ENCODE measurements at places on chromosomes 7 and 10.

DNA sequence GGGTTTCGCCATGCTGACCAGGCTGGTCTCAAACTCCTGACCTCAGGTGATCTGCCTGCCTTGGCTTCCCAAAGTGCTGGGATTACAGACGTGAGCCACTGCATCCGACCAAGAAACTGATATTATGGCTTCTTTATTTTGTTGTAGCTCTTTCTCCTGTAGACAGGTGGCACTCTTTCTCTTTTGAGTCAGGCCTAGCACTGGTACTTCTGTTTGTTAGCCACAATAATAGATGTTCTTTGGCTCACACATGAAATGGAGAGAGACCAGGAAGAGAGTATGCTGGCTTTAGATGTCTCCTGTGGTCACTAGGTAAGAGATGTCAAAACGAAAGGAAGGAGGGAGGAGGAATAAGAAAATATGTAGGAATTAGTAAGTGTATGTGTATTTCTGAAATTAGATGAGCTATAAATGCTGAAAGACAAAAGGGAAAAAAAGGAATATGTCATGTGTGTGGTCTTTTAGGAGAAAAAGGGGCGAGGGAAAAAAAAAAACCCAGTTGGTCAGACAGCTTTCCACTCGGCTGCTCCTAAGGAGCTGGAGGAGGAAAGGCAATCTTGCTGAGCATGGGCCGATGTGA, 78.7 kb downstream of the CLEC2L start:
- no peak for DNase-seq

DNA sequence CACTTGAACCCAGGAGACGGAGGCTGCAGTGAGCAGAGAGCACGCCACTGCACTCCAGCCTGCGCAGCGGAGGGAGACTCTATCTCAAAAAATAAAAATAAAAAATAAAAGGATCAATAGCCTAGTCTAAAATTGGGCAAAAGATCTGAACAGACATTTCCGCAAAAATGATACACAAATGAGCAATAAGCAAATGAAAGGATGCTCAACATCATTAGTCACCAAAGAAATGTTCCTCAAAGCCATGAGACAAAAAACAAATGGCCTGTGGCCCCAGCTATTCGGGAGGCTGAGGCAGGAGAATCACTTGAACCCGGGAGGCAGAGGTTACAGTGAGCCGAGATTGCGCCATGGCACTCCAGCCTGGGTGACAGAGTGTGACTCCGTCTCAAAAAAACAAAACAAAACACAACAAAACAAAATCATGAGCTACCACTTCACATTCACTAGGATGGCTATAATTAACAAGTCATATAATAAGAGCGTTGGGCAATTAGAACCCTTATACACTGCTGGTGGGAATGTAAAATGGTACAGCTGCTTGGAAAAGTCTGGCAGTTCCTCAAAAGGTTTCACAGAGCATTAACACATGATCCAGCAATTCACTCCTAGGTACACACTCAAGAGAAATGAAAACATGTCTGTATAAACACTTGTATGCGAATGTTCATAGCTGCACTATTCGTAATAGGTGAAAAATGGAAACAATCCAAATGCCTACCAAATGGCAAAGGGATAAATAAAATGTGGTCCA, 3.1 kb downstream of the DAGLB start:
- DNase-seq = no peak

DNA sequence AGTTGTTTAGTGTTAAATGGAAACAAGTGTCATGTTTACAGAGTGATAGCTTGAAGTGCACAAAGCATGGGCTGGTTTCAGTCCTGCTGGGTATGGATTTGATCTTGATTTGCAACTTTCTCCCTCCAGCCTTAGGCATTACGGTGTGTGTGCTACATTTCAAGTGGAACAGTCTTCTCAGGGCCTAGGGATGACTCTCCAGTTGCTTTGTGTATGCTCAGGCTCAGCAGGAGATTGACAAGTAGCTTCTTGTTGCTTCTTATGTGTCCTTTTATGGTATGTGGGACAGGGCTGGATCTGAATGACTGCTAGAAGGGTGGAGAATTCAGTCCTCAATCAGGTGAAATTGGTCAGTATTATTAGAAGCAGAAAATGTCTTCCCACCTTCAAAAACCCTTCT, 51.3 kb upstream of the PLEKHA1 start:
- no peak for DNase-seq

DNA sequence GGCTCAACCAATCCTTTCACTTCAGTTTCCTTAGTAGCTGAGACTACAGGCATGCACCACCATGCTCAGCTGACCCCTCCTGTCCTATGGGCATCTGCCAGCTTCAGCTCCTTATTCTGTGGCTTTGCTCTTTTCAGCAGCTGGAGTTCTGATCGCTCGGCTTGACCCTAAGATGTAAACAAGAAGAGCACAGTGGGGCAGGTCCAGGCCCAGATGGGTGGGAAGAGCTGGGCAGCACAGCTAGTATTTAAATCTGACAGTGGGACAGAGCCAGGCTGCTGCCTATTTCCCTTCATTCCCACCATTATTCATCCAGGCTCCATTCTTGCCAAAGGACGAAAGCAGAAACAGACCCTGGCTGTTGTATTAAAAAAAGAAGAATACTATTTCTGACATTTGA, 494.9 kb upstream of the PODXL start:
- DNase-seq = no peak

- no peak for DNase-seq
Observed at GRCh38 chr10:93493162-93493561, 3.2 kb upstream of the CEP55 start.

GRCh38 chr7:127486654-127487053, 94.1 kb upstream of the ZNF800 start:
- DNase-seq = no peak

DNA sequence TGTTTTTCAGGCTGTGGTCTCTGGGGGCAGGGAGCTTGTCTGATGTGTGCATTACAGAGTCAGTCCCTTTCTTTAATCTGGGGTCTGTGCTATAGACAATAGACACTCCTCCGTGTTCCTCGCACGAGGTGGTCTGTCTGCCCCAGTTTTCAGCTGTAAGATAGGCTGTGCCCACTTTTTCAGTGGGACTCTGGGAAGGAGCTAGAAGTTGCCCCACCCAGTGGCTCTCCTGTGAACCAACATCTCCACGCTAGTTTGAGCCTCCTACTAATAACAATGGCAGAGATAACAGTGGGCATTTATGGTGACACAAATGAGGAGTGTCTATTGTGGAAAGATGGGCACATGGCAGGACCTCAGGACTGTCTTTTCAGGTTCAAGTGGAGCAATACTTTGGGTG, 44.0 kb downstream of the ADRB1 start:
- no peak for DNase-seq

DNA sequence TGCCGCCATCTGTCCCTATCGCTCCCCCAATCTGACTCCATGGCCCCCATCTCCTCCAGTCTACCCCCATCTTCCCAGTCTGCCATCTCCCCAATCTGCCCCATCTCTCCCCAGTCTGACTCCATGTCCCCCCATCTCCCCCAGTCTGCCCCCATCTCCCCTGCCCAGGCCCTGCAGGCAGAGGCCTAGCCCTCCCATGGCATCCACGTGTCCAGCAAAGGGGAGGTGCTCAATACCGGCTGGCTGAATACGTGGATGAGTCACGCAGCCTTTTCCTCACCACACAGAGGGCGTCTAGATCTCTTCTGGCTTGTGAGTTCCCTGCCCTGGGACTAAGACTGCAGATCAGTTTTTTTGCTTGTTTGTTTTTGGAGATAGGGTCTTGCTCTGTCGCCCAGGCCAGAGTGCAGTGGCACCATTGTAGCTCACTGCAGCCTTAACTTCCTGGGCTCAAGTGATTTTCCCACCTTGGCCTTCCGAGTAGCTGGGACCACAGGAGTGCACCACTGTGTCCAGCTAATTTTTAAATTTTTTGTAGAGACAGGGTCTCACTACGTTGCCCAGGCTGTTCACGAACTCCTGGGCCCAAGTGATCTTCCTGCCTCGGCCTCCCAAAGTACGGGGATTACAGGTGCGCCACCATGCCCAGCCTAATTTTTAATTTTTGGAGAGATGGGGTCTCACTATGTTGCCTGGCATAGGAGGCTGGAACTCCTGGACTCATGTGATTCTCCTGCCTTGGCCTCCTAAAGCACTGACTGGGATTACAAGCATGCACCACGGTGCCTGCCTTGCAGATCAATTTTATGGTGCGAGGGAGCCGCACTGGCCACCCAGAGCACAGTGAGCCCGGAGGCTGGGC, 15.3 kb upstream of the GPR146 start:
- peak; percentile 42 for DNase-seq

DNA sequence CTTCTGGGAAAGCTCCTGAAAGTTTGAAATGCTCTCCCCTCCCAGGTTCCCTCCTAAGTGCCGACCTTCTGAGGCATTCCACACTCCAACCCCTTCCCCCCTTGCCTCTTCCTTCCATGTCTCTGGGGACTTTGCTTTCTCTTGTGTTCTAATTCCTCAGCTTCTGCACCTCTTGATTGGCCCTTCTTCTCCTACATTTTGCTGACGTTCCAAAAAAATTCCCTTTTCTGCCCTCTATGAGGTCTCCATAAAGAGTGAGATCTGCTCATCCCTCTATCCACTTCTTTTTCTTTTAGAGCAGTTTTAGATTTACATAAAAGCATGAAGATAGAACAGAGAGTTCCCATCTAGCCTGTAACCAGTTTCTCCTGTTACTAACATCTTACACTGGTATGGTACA, 22.3 kb downstream of the FOXI2 start:
- no peak for DNase-seq

- no peak for DNase-seq
Observed at GRCh38 chr10:22931948-22932347, 4.1 kb downstream of the ARMC3 start.

DNA sequence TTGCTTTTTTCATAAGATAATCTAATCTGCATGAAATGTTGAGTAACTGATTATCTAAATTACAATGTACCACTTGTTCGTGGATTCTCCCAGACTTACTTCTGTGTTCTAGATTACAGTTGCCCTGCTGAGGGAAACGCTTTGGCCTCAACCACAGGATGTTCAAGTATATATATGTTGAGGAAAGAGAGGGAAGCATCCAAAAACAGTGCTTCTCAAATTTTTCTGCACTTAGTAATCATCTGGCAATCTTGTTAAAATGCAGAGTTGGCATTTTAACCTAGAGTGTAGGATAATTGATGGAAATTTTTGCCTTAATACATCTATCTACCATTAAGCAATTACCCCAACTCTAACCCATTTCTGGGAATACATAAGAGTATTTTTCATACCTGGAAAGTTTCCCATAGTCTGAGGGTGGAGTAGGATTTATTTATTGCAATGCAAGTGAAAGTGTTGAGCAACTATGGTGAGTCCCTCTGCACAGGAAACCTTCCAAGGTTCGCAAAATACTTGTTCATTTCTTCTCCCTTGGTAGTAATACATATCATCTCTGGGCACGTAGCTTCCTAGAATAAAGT, 59.6 kb upstream of the C1GALT1 start:
- DNase-seq = no peak

DNA sequence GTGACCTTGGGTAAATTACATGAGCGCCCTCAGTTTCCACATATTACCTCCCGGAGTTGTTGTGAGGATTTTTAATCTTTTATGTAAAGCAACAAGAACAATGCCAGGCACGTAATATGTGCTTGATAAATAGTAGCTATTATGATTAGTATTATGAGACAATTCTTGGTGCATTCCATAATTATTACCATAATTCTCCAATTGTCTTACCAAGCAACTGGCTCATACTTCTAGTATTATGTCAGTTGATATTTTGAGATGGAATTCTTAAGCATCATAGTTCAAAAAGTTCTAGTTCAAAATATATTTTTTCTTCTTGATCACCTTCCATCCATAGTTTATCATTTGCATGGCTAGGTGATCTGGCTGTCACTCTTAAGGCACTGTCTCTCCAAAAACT, 259.0 kb downstream of the BBS9 start:
- no peak for DNase-seq

- no peak for DNase-seq
Observed at GRCh38 chr10:79306644-79307220, 40.5 kb upstream of the PPIF start.

DNA sequence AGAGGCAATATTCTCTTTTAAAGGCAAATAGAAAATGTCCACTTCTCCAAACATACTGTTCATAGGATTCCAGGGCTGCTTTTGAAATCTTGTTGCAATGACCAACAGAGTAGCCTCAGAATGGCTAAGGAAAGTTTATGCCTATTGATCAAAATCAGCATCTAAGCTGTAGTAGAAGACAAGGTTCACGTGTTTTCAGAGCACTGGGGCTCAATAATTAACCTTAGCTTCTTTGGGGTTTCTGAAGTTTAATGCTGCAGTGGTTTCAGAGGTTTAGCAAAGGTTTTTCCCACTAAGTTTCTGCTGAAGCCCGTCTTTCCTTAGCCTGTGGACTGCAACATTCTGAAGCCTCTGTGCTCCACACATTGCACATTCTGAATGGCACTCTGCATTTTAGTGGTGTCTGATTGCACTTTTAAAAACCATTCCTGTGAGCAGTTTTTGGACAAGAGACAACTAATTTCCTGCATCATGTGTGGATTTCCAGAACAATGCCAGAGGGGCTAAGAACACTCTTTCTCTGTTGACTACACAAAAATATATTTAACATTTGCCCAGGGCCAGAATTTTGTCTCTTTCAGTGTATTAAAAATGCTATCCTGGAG, 342.5 kb downstream of the PTEN start:
- no peak for DNase-seq

- DNase-seq = no peak
Observed at GRCh38 chr7:108406222-108406890, 49.9 kb downstream of the NRCAM start.
